Mucosa of gallbladder (tissue), 1 donor: ENCODE measurements at places on chromosomes 11 and 22. TPM values are rescaled to one million over a fixed set of nuclear protein-coding genes. Genes with fewer than 3 reads are reported as not detected.
A peak's percentile ranks its signal among the peaks of the same experiment; 100 is the strongest.

- no peak for DNase-seq
Observed at GRCh38 chr11:16148301-16148931, 207.9 kb downstream of the SOX6 start.

DNA sequence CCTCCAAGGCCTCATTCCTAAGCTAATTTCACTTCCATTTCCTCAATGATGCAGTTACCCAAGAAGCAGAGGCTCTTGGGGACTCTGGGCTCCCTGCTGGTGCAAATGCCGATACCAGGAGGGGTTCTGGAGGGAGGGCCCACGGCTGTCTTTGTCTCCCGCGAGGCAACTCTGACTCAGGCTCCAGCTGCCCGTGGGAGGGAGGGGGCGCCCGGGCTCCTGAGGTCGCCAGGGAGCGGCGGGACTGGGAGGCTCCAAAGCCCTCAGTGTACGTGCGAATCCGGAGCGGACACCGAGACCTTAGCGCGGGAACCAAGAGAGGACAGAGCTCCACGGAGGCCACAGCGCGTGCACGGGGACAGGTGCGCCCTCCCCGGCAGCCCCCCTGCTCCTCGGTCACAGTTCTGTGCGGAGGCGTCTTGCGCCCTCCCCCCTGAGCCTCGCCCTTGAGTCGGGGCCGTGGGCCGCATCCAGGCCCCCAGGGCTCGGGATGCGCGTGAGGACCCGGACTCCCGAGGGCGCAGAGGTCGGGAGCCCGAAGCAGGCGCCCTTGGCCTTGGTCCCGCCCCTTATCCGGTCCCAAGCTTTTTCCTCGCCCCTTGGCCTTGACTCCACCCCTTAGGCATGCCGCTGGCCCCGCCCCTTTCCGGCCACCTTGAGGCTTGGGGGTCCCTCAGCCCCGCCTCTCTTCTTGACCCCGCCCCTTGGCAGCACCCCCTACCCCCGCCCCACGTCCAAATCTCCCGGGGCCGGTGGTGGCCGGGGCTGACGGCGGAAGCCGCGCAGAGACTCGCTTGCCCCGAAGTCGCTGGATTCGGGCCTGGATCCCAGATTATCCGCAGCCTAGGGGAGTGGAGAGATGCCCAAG lies 4.7 kb upstream of the SHISA8 start:
- DNase-seq = no peak

DNA sequence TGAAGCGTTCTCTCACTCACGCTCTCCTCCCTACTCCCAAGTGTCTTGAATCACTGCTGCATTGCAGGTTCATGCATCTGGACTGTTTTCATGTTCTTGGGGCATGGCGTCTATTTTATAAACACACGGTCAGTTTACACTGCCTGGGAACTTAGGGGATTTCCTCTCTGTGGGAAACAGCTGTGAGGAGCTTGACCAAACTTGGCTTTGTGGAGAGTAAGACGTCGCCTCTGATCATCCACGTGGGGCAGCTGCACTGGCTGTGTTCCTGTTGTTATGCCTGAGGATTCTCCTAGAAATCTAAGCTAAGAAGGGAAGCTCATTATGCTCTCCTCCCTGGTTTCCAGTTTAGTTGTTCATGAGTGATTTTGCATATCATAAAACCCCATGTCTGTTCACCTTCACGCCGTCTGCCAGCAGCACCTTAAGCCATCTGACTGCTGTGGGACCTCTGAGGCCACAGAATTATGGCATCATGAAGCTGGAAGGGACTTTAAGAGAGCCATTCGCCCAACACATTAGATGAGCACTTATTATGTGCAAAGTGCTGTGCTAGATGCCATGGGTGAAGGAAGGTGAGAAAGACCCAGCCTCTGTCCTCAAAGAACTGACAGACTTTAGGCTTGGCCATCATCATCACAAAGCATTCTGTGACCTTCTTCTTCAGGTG lies 38.8 kb upstream of the POU2AF1 start:
- peak; percentile 70 for DNase-seq

DNA sequence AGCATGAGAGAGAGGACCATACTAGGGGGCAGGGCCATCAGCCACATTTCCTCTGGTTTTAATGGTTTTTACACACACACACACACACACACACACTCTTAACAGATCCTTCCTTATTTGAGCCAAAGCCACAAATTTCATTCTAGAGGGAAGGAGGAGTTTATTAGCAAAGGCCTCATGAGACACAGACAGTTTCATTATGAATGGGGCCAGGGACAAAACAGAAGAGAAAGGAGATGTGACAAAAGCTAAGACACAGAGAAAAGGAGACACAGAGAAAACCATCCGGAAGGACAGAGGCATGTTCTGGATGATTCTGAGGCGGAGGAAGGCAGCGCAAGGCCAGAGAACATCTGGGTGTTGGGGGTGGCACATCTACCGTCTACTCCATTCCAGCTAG lies 32.2 kb upstream of the ARFGAP3 start:
- DNase-seq = no peak

DNA sequence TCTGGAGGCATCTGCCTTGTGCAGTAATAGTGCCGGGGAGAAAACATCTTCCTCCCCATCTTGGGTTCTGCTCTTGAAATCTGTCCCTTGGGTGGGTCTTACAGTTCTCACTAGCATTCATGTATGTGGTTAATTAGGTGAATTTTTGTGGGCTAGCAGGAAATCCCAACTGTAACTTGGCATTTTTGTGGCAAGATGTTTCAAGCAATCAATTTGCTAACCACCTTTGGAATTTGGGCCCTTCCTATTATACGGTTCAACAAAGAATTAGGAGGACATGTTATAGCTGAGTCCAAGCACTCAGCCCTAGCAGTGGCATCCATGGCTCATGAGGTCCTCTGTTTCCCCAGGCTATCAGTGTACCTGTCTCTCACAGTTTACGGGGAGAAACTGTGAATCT lies 89.1 kb upstream of the MTNR1B start:
- DNase-seq = no peak

DNA sequence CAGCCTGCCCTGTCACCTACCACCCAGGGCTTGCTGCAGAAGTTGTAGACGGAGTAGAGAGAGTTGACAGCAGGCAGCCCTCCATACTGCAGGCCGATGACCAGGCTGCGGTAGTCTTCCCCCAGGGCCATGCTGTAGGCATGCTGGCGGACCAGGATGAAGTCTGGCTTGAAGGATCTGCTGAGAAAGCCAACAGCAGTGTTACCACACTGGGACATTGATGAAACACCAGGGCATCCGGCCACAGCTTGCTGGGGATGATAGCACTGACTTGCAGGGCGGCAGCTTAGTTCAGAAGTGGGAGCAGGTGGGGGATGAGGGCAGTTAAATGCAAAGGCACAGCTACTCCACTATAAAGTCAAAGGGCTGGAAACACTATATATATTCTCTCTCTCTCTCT lies 67.4 kb downstream of the TIMP3 start:
- DNase-seq = no peak

- no peak for DNase-seq
Observed at GRCh38 chr11:2085251-2086066, 53.7 kb downstream of the IGF2 start.

DNA sequence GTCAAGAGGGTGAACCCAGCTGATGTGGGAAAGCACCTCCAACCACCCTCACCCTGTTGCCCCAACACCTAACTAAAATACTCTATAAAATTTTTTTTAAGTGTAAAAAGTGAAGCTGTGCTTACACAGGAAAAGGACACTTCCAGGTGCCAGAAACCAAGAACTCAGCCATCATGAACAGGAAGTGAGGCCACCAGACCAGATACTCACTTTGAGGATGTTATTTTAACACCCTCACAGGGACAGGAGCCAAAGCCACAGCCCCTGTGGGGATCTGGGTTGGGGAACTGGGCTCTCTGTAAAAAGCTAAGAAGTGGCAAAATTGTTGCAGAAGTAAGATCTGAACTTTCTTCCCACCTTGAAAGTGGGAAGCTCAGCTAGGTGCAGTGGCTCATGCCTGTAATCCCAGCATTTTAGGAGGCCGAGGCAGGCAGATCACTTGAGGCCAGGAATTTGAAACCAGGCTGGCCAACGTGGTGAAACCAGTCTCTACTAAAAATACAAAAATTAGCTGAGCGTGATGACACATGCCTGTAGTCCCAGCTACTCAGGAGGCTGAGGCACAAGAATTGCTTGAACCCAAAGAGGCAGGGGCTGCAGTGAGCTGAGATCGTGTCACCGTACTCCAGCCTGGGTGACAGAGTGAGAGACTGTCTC lies 3.8 kb downstream of the RSPH14 start:
- DNase-seq = peak; percentile 23

GRCh38 chr11:115627666-115628460 lies 123.6 kb upstream of the CADM1 start:
- no peak for DNase-seq

DNA sequence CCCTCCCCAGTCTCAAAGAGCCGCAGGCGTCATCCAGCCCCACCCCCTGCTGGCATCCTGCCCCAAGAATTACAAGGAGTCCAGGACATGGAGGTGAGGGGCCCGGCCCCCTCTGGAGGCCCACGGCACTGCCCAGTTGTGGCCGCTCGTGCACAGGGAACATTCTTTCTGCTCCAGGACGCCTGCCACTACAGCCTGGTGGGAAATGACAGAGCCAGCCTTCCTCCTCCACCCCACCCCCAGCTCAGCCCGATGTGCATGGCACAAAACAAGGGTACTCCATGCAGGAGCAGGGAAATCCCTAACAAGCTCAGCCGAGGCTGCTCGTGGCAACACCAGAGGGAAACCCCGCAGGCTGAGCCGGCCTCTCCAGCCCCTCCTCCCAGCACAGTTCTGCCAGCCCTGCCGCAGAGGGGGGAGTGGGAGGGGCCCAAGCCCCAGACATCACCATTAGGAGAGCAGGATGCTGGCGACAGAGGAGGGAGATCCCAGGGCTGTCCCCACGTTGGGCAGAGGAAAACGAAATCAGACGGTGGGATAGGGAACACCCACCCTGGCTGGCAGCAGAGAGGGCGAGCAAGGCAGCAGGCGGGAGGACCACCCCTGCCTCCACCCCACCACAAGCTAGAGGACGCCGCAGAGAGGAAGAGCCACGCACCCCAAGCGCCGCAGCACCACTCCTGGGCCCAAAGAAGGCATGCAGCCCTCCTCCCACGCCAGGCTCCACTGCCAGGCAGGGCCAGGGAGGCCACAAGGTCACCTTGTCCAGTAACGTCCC lies 10.0 kb downstream of the IGSF9B start:
- no peak for DNase-seq

The CD82 gene
- total RNA-seq = 152 TPM

The OR52E8 gene
- not detected for total RNA-seq

The RCOR2 gene
- 2.7 TPM for total RNA-seq
